IMR-90 (cell line): ENCODE measurements at places on chromosomes 1 and 21.
A peak's percentile ranks its signal among the peaks of the same experiment; 100 is the strongest.

DNA sequence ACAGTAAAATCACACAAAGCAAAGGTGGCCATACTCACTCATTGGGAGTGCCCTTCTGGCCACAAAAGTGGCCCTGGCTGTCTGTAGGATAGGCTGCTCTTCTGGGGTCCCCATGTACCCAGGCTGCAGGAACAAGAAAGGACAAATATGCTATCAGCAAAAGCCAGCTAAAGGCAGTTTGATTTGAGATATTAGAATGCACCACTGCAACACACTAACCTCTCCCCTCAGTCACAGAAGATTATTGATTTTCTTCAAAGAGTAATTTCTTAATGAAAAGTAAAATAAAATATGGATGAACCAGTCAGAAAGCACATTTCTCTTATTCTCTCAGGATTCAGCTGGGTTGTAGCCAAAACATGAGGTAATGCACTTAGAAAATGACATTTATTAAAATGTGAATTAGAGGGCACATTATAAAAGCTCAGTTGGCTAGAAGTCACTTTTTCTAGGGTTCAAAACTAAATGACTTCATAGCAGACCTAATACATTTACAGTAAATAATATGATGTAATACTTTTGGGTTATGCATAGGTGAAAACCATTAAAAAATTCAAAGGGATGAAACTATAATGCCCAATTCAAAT is 140.8 kb downstream of the LHX8 start:
- no peak for DNase-seq

DNA sequence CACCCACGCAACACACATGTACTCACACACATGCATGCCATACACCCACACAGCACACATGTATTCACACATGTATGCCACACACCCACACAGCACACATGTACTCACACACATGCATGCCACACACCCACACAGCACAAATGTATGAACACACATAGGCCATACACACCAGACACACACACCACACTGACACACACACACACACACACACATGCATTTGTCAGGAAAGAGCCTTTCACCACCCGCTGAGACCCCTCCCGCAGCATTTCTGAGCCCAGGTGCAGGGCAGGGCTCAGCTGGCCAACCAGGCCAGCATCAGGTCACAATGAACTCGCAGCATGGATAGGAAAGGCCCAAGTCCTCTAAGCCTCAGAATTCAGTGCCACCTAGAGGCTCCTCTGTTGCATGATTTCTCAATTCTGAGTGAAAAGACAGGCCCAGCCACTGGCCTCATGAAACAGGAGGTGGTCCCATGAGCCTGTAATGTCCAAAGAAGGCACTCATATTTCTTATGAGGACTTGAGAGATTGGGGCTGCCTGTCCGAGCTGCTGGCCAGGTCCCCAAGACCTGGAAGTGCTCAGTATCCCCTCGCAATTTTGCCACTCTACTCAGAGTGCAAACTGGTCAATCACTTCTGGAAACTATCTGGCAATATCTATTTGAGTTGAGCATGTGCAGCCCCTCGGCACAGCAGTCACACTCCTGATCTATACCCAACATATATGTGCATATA is 57.3 kb downstream of the PSMG1 start:
- DNase-seq = peak; percentile 78

GRCh38 chr1:74498901-74499300 is 13.5 kb downstream of the LRRC53 start:
- DNase-seq = no peak

GRCh38 chr1:28508435-28508754 is 2.6 kb downstream of the RCC1 start:
- no peak for DNase-seq

GRCh38 chr1:101282314-101283038 is 45.7 kb downstream of the S1PR1 start:
- peak; percentile 10 for DNase-seq

DNA sequence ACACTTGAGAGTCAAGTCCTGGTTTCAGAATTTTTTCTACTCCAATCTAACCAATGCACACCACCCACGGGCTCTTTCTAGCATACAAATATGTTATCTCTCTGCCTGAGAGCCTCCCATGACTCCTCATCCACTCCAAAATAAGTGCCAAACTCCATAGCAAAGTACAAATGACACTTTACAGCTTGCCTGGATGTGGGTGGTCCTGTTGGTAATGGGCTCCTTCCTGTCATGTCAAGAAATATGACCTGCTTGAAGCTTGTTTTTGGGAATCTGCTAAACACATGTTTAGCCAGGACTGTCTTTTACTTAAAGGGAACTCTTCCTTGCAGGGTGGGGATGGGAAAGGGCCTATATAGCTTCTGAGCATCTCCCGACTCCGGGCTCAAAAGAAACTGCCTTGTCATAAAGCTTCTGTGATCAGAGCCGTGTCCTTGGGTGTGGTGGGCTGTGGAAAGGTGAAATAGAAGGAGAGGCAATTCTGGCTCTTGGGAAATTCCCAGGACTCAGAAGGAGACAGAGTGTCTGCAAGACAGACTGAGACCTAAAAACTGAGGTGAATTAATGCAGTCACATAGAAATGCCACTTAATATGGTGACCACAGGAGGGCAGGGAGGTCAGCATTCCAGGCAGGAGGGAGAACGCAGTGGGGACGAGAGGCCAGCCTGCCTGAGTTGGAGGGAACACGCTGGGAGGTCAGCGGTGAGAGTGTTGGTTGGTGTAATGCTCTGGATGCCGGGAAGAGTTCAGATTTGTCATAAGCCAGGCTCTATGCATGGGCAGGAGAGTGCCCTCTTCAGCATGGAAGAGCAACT is 6.1 kb upstream of the IGFN1 start:
- peak; percentile 88 for DNase-seq

DNA sequence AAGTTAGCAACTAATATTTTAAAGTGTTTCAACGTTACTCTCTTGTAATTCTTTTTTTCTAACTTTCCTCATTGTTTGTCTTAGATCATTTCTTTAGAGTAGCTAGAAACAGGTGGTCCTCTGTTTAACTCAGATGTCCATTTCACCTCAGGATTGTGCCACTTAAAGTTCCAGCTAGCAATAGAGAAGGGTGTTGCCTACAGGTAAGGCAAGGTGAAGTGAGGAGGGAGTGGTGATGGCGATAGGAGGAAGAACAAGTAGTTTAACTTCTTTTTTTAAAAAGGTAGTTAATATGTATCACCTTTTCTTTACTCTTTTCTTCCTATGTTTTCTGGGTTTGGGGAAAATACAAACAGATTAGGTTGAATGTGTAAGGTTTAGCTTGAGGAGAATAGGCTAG is 44.4 kb downstream of the ABCD3 start:
- DNase-seq = no peak

DNA sequence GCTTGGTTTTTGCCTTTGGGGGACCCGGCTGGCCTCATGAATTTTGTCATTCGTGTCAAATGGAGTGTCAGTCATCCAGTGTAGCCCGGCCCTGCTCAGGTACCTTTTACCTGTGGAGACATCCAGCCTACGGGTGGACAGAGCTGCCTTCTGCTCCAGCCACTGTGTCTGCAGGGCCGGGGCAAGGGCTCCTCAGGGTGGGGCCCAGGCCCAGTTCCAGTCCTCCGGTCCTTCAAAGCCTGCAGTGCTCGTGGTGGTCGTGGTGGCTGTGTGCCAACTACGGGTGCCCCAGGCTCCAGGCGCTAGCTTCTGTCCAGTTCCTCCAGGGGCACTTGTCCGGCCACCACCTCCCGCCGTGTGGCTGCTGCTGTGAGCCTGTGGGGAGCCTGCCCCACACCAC is 54.8 kb downstream of the TRIM11 start:
- no peak for DNase-seq

DNA sequence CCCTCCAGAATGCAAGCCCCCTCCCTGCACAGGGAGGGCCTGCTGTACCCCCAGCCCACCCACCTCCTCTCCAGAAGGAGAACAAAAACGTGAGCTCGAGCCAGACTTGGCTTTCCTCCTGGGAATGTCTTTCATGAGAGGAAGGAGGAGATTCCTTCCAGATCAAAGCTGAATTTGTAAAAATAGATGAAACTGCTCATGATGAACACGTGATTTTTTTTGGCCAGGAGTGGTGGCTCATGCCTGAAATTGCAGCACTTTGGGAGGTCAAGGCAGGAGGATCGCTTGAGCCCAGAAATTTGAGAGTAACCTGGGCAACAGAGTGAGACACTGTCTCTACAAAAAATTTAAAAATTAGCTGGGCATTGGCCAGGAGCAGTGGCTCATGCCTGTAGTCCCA is 21.8 kb downstream of the GPR157 start:
- DNase-seq = no peak

DNA sequence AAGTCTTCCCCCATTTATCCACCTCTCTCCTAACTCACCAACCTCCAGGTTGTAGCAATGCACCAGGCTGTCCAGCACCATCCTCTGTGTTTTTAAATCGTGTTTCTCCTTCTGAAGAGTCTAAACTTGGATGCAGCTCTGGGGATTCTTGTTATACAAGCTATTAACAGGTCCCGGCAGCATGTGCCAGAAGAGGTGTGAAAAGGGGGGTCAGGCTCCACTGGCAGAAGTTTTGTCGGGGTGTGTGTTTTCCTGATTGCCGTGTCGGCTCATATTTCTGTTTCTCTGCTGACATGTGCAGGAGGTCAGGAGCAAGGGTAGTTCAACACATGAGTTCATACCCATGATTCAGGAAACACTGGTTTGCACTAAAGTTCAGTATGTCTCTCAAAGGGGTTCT is 658.6 kb upstream of the CAMK1G start:
- no peak for DNase-seq
